Activated B cell treated with CpG ODN at 0.5 μM for 24 hours (primary cell): ENCODE measurements at places on chromosomes 1 and 21. TPM values are rescaled to one million over a fixed set of nuclear protein-coding genes. Genes with fewer than 3 reads are reported as not detected.

The S100A12 gene
- total RNA-seq, result 0.61 TPM in 1 of 2 replicates, not detected in the other

The RGSL1 gene
- total RNA-seq, result not detected in 2 replicates

The PTPRF gene
- total RNA-seq, result 0.10 TPM in 1 of 2 replicates, not detected in the other

DNA sequence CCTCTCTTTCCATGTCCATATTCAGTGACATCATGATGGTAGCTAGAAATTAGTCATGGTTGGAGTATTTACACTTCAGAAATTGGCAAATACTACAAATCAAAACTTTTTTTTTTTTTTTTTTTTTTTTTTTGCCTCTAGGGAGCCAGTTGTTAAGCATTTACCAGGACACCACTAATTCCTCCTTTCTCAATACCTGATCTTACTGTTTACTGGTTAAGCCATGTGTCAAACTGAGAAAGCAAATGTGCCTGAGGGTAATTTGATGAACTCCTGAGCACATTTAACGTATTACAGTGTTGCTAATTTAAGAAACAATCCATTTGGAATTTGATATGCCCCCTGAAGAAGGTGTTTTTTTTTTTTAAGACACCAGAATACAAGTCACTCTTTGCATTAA lies 94.4 kb downstream of the DNM3 start:
- no peaks in the 10 kb centered on the region for H3K27me3 ChIP-seq
- H3K27ac ChIP-seq, result no peak overlapping the region
- no peaks in the 10 kb centered on the region for H3K36me3 ChIP-seq
- DNase-seq, result no peak

DNA sequence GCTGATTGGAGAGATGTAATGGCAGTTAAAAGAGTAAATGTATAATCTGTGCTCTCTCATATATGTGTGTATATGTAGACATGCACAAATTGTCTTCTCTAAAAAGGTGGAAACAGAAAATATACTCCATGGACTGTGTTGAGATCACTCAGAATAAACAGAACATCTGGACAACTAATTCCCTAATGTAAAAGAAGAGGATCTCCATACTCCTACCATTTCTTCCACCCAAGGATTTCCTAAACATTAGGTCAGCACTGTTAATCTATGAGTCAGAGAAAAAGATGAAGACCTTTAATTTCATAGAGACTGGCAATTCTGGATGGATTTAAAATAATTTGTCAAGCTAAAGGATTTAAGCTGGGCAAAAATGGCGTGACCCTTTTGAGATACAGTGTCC lies 80.1 kb downstream of the ESRRG start:
- H3K27ac ChIP-seq, result no peak overlapping the region
- no peaks in the 10 kb centered on the region for H3K36me3 ChIP-seq
- no peaks in the 10 kb centered on the region for H3K4me1 ChIP-seq
- no peak for DNase-seq
- H3K27me3 ChIP-seq, result no peaks in the 10 kb centered on the region

DNA sequence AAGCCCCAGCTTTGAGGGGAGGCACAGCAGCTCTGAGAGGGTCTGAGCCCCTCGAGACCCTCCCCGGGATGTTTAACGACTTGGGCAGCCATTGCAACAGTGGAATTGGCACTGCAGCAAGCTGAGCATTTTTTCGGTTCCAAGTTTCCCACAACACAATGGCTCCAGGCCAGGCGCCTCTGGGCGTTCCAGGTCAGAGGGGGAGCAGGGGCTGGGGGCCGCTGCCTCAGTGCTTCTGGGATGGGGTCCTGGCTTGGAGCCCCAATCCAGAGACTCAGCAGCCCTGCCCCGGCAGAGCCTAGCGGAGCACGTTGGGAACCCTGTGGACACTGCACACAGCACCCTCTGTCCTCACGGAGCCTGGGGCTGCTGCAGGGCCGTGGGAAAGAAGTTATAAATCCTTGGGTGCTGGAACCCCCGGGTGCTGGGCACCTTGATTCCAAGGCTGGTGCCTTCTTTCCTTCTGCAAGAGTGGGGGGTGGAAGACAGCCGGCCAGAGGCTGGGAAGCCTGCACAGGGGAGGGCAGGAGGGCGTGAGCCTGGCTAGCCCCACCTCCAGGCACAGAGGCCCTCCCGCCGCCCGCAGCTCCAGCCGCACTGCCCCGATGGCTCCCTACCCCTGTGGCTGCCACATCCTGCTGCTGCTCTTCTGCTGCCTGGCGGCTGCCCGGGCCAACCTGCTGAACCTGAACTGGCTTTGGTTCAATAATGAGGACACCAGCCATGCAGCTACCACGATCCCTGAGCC lies 50.1 kb downstream of the COL18A1 start:
- no peaks in the 10 kb centered on the region for H3K4me1 ChIP-seq
- H3K27ac ChIP-seq, result no peak overlapping the region
- H3K4me3 ChIP-seq, result no peak overlapping the region
- DNase-seq, result no peak
- no peaks in the 10 kb centered on the region for H3K36me3 ChIP-seq

DNA sequence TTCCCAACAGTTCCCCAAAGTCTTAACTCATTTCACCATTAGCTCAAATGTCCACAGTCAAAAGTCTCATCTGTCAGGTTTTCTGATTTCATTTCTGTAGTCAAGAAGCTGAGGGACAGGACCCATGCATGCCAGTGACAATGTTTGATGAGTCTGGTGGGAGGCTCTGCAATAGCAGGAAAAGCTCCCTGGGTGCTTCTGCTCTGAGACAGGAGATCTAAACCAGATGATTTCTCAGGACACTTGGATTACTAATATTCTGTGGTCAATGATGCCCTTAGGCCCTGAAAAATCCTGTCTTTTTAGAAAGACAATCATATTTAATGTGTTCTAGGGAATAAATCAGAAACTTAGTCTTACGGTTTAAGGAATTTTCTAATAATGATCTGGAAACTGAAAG lies 56.4 kb downstream of the PCBP3 start:
- H3K27me3 ChIP-seq, result no peaks in the 10 kb centered on the region
- no peaks in the 10 kb centered on the region for H3K36me3 ChIP-seq
- no peaks in the 10 kb centered on the region for H3K4me1 ChIP-seq
- DNase-seq, result no peak

GRCh38 chr1:232702911-232703310 lies 73.0 kb upstream of the SIPA1L2 start:
- no peak overlapping the region for H3K27ac ChIP-seq
- no peak overlapping the region for H3K4me3 ChIP-seq
- no peaks in the 10 kb centered on the region for H3K4me1 ChIP-seq
- no peaks in the 10 kb centered on the region for H3K36me3 ChIP-seq
- no peaks in the 10 kb centered on the region for H3K27me3 ChIP-seq
